ENCODE measurements at places on chromosomes 11 and 22.

- DNase-seq: no peak
Observed at GRCh38 chr11:65182258-65183170, 786 bp downstream of the CAPN1 start.

- no peak for DNase-seq
Observed at GRCh38 chr11:115357066-115357465, 147.1 kb downstream of the CADM1 start.

- DNase-seq: peak; percentile 21
Observed at GRCh38 chr11:123707606-123708205, 33.8 kb downstream of the ZNF202 start.

- no peak for DNase-seq
Observed at GRCh38 chr22:24231706-24232105, 13.2 kb downstream of the GGT5 start.

GRCh38 chr11:61679893-61680621 is at the start of gene DAGLA:
Gene DAGLA (plus strand): TSS chr11:61680391. CDS start chr11:61720156, 39,765 bp downstream.
- peak; percentile 74 for DNase-seq

All from T-helper 9 cell (primary cell).